ENCODE measurements at places on chromosomes 12 and 14.
A peak's percentile ranks its signal among the peaks of the same experiment; 100 is the strongest.

DNA sequence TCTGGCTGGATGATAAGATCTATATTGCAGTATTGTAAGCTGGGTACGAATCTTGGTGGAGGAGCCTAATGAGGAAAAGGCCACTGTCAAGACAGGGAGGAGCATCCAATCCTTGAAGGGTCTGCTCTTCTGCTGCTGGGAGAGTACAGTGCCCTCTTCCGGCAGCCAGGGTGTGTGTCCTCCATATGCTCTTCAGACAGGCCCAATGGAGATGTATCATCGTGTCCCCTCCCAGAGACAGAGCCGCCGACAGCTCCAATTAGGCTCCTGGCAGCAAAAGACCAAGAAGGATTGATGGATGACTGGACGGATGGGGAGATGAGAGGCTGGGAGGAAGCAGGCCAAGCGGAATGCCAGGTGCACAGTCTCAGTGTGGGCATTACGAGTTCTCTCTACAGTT is 51.6 kb upstream of the PIWIL1 start:
- DNase-seq = no peak

GRCh38 chr14:51504669-51505068 is 147.0 kb upstream of the FRMD6 start:
- DNase-seq = no peak

DNA sequence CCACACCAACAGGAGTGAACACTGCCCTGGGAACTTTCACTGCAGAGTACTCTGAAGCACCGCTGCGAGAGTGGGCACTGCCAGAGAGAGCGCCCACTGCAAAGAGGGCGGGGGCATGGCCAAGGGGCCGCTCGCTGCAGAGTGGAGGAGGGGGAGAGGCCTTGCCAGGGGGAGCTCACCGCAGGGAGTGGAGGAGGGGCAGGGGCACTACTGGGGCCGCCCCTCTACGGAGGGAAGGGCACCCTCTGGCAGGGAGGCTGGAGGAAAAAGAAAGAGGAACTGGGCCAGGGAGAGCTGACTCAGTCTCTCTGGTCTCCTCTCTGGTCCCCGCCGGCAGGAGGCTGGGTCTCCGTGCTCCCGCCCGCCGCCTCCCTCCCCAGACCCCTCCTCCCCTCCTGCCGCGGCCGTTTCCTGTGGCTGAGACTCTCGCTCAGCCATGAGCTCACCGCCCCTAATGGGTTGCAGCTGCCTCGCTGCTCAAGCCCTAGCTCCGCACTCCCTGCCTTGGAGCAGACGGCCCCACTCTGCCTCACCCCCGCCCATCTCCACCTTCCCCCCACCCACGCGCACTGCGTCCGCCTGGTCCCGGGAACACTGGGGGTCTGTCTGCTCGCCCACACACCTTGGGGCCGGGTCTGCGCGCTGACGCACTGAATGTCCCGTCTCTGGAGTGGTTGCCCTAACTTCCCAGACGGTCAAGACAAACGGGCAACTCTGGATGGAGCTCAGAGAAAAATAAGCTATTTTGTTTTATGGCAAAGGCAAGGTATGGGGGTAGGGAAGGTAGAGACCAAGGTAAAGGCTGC is 1.3 kb downstream of the ARHGEF40 start:
- peak; percentile 76 for DNase-seq

- DNase-seq = no peak
Observed at GRCh38 chr12:57126561-57126960, 1.7 kb upstream of the LRP1 start.

DNA sequence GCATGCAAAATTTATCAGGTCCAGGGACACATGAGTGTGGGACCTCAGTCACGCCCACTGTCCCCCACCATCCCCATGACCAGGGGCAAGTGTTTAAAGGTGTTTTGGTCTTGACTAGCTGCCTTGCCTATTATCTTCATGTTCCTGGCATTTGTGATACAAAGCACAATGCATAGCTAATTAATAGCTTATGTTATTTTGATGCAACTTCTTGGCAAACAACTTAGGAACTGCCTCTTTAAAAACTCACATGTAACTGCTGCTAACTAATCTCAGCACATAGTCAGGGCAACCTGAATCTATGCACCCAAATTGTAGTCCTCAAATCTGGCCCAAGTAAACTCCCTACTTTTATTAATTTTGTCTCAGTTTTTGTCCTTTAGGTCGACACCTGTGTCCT is 7.4 kb upstream of the OR6J1 start:
- DNase-seq = no peak

DNA sequence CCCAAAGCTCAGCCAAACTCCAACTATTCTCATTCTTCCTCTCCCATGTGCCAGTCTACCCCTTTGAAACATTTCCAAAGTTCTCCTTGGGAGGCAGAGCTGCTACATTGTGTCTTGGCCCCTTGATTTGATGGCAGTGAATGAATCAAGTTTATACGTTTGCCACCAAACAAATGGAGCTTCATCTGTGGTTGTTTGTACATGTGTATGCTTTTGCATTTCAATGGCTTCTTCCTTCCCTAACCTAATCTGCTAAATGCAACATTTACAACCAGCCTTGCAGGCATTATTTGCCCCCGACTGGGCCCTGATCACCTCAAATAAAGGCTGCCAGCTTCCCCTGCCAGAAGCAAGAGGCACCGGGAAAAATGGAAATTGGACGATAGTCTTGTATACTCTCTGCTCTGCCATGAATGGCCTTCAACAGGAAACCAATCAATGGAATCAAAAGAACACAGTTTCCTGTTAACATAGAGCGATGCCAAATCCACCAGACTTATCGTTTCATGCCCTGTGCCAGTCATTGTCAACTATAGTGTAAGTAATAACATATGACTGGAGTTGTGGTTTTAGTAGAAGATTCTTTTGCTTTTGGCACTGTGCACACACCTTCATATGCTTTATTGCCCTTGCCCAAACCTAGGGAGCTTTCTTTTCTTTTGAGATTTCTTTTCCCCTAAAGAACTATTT is 97.8 kb downstream of the TMEM30B start:
- DNase-seq = no peak

DNA sequence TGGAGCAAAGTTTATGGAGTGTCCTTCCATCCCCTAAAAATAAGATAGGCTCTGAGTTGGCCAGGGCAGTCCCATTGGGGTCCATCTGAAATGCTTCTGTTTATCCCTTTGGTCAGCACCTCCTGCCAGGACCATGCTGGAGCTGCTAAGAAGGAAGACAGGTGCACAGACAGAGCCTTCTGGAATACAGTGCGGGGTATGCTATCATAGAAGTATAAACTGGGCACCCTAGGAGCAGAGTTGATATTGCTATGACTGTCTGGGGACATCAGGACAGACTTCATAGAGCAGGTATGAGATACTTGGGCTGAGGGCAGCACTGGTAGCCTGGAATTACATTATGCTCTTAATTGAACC is 170.4 kb upstream of the HIF1A start:
- DNase-seq = no peak

DNA sequence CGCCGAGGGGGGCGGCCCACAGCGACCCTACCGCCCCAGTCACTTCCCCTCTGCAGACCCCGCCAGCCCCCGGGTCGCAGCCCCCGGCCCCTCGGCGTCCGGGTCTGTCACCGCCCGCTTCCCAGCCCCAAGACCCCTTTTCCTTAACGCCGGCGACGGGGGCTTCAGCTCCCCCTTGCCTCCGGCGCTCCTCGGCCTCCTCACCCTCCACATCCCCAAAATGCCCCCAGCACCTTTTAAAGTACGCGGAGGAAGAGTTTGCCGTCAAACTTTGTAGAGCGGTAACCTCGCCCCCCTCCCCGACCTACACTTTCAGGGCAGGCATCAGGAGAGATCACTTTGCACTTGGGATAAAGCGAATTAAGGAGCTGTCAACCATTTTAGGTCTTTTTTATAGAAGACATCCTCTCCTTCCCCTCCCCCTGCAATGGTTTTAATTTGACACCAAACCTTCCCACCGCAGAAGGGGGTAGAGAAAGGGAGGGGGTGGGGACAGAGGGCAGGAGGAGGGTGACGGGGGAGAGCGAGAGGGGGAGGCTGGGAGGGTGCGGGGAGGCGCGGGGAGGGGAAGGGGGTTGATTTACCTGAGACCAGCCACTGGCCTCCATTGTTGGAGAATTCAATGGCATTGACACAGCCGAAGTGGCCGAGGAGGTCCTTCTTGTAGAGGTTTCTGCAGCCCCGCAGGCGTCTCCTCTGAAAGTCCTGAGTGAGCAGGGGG is 578 bp downstream of the DCAF5 start:
- peak; percentile 42 for DNase-seq

- DNase-seq = peak; percentile 78
Observed at GRCh38 chr12:121712461-121713256, at the start of gene TMEM120B. TSS of gene TMEM120B (plus strand) at chr12:121712752. CDS start at chr12:121712896, 144 bp downstream.

DNA sequence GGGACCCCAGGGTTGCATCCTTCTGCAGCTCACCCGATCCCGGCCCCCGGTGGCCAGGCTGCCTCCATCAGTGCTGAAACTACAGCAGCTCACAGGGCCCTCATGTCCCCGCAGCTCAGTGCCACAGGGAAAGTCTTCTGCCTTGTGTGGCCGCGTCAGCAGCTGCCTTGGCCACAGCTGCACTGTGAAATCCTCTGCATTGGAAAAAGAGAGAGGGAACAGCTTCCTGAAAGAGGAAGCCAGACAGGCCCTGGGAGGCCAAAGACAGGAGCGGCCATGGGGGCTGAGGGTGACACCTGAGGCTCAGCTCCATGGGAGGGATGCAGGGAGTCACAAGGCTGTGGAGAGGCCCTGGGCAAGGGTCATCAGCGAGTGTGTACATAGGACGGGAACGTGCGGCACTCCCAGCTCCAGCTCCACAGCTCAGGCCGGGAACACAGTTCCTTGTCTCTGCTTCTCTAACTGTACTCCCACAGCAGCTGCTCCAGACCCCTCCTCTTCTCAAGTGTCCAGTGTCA is 32.7 kb downstream of the PARP2 start:
- no peak for DNase-seq

DNA sequence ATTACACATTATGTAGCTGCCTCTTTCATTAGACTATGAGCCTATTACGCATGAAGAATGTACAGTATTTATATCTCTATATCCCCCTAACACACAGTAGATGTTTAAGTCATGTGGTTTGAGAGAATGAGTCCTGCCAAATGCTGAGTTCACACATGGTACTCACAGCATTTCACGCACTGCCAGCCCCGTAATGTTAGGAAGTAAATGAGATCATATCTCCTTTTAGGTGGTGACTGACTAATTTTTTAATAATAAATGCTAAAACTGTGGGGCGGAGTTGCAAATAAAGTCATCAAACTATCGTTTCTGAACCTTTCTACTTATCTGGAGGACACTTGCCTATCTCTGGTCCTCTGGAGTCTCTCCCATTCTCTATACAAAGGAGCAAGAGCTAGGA is 343.8 kb downstream of the ADAMTS20 start:
- DNase-seq = no peak

GRCh38 chr14:96806836-96807235 is 9.7 kb downstream of the VRK1 start:
- no peak for DNase-seq
